Hepatocyte (in vitro differentiated cells): ENCODE measurements at places on chromosomes 13 and 19. TPM values are rescaled to one million over a fixed set of nuclear protein-coding genes. Genes with fewer than 3 reads are reported as not detected.

Gene FGF21
- polyA plus RNA-seq, result not detected in 2 replicates

Gene ZNF66
- 4.6 and 5.5 TPM in 2 replicates for polyA plus RNA-seq

DNA sequence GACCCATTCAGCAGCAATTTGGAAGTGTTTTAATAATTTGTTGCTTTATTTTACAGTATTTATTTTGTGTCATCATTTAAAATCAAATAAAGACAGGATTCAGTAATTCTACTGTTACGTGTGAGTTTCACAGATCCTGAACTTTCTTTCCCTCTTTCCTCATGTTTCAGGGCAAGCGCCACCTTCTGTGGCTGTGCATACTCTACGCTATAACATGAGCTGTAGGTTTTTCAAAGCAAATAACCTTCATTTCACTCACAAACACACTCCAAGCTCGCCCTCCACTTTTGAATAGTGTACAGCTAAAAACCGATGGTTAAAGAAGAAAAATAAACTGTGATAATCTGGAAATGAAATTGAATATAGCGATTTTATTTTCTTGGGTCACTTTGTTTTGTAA, 753.3 kb downstream of the OLFM4 start:
- DNase-seq, result peak; percentile 35

DNA sequence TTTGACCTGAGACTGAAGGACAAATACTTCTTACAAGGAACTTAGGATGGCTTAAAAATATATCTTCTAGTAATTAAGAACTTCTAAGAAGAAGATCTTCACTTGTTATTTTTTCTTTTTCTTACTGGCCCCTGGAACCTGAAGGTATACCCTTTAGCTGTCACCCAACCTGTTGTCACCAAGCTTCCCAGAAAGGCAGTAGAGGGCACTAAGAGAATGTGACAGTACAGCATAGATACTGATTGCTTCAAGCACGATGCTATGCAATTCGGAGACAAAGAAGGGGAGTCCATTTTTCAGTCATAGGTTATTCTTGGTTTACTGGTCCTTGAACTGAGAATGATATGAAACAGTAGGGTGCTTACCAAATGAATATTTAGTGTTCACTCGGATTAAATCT, 208.3 kb upstream of the PCDH9 start:
- DNase-seq, result no peak

GRCh38 chr13:100810481-100810880, 135.9 kb upstream of the TMTC4 start:
- DNase-seq, result no peak

GRCh38 chr13:37345391-37345790, 239.9 kb upstream of the CSNK1A1L start:
- no peak for DNase-seq

DNA sequence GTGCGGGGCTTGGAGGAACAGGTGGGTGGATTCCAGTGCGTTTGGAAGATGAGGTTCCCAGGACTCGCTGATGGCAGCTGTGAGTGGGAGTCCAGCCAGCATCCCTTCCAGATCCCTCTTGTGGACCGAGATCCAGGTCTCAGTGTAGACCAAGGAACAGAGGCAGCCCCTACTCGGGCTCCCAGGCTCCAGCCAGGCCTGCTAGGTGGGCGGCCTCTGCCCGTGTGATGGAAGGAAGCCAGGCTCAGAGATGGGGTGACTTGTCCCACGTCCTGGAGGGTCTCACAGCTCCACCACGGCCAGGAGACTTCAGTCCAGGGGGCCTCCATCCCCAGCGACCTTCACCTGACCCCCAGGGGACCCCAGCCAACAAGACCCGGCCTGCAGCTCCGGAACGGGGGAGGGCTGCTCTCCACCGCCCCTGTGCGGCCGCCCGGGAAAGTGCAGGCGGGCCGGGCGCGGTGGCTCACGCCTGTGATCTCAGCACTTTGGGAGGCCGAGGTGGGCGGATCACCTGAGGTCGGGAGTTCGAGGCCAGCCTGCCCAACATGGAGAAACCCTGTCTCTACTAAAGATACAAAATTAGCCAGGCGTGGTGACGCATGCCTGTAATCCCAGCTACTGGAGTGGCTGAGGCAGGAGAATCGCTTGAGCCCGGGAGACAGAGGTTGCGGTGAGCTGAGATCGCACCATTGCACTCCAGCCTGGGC, 729 bp upstream of the MADCAM1 start:
- DNase-seq, result peak; percentile 43

DNA sequence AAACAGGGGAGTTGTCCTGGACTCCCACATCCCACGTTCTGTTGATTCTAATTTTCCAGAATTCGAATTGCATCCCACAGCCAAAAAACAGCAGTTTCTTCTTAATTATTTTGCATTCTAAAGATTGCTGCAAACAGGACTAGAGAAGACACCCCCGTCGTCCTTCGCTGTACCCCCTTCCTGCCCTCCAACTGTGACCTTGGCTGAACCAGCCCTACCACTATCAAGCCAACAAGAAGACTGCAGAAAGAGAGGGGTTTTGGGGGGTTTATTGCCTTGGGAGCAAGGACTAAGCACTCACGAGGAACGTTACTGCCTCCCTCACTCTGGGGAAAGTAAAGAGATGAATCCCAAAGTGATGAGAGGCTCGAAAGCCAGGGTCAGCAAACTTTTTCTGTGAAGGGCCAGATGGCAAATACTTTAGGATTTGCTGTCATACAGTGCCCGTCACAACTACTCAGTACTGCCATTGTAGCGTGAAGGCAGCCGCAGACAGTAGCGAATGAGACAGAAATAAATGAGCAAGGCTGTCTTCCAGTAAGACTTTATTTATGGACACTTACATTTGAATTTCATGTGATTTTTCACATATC, 32.5 kb upstream of the KATNAL1 start:
- DNase-seq, result no peak

DNA sequence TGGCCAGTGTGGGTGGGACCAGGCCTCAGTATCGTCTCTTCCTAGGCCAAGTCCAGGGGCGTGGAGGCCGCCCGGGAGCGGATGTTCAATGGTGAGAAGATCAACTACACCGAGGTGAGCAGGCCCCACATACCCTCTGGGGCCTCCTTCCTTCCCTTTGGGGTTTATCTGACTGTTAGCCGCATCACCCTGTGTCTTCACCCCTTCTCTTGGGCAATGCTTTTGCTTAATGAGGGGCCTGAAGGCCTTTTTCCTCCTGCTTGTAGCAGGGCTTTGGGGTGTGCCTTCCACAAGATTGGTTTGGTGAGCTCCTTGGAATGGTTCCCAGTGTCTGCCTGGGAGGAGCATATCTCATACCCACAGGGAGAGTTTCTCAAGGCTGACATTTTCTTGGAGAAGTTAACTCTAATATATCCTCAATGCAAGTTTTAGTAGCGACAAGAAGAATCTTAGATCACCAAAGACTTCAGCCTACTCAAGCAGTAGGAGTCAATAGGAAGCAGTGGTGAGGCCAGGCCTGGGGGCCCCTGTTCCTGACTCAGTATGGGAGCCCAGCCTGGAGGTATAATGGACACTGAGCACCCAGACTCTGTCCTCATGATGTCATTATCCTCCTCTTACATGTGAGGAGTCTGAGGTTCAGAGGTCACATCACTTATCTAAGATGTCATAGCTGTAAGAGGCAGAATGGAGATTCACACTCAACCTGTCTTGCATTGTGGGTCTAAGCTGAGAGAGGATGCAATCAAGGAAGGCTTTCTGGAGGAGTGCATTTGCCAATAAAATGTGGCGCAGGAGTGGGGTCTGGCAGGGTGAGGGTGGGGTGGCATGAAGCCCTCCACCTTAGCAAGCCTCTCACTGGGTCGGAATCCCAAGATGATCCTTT, 2.0 kb downstream of the GPI start:
- DNase-seq, result peak; percentile 43

- no peak for DNase-seq
Observed at GRCh38 chr19:43721469-43722048, 5.7 kb downstream of the IRGC start.

DNA sequence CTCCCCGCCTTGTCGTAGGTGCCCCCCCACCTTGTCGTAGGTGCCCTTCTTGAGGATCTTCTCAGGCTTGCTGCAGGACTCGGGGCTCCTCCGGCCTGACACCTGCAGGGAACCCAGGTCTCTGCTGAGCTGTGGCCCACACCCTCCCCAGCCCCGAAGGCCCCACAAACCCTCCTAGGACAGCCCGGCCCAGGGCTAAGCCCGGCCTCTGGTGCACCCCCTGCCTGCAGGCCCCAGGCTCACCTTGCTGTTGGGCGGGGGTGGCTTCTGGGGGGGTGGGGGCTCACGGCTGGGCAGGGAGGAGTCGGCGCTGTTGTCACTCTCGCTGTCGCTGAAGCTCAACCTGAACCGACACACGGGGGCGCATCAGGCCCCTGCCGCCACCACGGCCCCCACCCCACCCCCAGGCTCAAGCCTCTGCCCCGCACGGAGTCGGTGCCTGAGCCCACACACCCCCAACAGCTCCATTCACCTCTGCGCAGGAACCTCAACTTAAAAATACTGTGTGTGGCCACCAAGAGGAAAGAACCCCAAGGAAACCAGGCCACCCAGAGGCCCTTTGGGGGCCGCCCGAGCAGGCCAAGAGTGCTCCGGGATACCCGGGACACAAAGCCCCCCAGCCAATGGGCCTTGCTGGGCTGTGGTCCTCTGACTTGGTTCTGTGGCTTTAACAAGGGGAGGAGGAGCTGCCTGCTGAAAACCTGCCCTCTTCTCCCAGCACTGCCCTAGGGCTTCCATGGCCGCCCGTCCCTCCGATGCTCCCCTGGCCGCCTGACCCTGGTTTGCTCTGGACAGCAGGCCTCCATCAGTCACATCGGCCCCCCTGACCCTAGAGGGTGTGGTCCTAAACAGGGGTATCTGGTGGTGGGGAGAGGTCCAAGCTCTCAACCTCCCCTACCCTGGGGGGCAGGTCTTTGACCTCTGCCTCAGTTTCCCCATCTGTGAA, 65.8 kb downstream of the MLLT1 start:
- no peak for DNase-seq

- peak; percentile 81 for DNase-seq
Observed at GRCh38 chr19:11560404-11561051, 1.5 kb upstream of the ELOF1 start.

DNA sequence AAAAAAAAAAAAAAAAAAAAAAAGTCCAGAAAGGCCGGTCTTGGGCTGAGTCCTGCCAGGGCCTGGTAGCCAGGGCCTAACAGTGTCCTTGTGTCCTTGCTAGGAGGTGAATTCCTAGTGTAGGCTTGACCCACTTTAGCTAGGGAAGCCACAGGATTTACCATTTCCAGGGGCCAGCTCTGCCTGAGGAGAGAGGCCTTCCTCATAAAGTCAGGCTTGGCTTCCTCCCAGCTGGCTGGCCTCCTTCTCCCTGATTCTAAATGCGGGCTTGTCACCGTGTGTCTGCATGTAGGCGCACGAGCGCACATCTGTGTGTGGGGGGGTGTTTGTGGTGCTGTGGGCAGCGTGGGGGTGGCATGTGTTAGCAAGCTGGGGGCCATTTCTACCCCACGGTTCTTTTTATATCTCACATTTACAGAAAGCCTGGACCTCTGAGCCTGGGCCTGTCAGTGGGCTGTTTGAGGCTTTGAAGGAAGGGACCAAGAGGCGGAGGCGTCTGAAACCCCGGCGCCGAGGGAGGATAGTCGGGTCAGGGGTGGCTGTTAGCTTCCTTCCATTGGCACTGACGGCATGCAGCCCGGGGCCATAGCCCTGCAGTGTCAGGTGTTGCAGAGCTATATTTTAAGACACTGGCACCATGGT, 31.7 kb downstream of the IER2 start:
- DNase-seq, result peak; percentile 66

GRCh38 chr19:15666186-15666585, 6.7 kb upstream of the CYP4F12 start:
- DNase-seq, result no peak

GRCh38 chr13:40485611-40486517, 180.6 kb downstream of the FOXO1 start:
- no peak for DNase-seq

GRCh38 chr19:8662263-8662662, 31.8 kb downstream of the NFILZ start:
- no peak for DNase-seq
